Activated naive CD4-positive, alpha-beta T cell (primary cell): ENCODE measurements at places on chromosomes 7 and 10.

GRCh38 chr7:38318803-38319416 is 45.5 kb upstream of the TARP start:
- DNase-seq: no peak

- no peak for DNase-seq
These were observed 556.4 kb downstream of the AUTS2 start for GRCh38 chr7:70154521-70155180.

DNA sequence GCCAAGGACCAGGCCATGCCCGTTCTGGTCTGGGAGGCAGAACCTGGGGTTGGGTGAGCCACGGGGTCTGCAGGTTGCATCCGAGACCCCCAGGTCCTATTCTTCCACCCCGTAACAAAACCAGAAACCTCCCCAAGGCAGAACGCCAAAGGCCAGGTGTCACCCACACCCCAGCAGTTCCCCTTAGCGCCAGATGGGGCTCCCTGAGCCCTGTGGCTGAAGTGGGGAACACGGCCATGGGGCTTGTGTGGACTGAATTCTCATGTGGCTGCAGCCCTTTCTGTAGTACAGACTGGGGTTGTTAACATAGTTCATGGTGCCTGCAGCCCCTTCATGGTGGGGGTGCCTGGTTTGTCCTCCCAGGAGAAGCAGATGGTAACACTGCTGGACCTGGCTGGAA is 10.2 kb downstream of the BRI3 start:
- no peak for DNase-seq

DNA sequence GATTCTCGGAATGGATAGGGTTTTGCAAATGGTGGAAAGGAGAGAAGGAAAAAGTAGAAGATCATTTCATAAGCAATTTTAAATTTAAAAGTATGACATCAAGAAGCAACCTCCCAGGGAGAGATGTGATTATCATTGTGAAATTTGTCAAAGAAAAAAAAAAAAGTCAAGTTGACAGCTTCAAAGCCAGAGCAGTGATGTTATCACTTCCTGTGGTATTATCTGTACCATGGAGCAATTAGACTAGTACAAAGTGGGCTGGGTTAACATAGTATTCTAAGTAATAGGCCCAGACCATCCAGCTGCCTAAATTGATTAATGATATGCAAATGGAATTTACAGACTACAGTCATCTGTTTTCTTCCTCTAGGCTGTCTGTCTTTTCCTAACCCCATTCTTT is 84.0 kb upstream of the NPY start:
- DNase-seq: no peak

DNA sequence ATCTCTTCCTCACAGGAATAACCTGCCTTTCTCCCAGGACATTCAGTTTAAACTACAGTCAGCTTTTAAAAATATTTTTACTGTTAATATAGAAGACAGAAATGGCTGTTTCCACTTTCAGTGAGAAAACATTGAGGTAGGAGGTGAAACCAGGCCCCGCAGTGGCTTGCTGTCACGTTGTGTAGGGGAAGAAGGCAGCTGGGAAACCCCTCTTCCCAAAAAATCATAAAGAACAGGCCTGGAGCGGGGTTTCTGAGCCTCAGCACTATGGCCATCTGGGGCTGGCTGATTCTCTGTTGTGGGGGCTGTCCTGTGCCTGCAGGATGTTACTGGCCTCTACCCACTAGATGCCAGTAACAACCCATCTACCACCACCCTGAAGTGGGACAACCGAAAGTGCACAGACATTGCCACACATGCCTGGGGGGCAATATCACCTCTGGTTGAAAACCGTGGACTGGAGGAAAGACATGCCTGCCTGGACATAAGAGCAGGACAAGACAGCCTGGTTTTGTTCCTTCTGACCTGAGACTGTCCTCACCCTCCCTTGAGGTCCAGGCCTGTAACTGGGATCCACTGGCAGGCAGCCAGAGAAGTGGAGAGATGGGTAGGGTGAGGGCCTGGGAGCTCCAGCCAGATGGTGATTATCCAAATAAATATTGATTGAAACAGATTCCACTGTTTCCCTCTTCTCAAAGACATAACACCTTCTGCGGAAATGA is 43.9 kb downstream of the KCNH2 start:
- DNase-seq: no peak

GRCh38 chr7:101237206-101238067 is at the start of gene CLDN15:
Gene CLDN15, minus strand, starts transcription at chr7:101237802. Its CDS starts 221 bp downstream, at chr7:101237581.
- DNase-seq: no peak

GRCh38 chr7:69860941-69861622 is 262.8 kb downstream of the AUTS2 start:
- DNase-seq: no peak
